ENCODE measurements at places on chromosomes 11 and 22.

GRCh38 chr11:129937592-129938238, 42.3 kb upstream of the NFRKB start:
- DNase-seq: no peak

DNA sequence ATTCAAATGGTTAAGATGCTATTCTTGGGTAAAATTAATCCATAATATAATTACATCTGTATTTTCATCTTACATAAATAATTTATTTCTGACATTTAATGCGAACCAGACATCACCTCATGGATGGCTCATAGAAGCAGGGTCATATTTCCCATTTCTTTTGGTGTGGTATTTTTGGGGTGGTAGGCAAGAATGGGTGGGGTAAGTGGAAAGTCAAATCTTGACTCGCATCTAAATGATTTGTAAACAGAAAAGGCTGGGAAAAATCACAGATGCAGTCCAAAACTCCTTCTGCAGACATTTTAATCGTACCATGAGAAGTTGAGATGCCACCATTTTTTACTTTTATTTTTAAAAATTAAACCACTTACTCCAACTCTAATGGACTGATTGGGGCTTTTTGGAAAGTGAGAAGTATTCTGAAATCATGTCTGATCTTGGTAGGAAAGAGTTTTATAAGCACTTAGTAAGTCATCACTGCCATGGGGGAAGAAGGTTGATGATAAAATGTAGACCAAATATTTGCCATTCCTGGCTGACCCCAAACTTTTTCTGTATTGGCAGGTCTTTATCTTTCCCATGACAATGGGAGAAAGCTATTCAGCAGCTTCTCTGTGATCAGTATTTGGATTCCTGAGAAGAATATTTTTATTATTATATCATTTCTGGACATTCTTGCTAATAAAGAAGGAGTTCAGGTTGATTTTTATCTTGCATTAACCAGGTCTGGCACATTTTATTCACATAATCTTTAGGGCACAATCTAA, 47.2 kb upstream of the BLID start:
- no peak for DNase-seq

- no peak for DNase-seq
Observed at GRCh38 chr11:134597452-134597851, 185.4 kb upstream of the B3GAT1 start.

DNA sequence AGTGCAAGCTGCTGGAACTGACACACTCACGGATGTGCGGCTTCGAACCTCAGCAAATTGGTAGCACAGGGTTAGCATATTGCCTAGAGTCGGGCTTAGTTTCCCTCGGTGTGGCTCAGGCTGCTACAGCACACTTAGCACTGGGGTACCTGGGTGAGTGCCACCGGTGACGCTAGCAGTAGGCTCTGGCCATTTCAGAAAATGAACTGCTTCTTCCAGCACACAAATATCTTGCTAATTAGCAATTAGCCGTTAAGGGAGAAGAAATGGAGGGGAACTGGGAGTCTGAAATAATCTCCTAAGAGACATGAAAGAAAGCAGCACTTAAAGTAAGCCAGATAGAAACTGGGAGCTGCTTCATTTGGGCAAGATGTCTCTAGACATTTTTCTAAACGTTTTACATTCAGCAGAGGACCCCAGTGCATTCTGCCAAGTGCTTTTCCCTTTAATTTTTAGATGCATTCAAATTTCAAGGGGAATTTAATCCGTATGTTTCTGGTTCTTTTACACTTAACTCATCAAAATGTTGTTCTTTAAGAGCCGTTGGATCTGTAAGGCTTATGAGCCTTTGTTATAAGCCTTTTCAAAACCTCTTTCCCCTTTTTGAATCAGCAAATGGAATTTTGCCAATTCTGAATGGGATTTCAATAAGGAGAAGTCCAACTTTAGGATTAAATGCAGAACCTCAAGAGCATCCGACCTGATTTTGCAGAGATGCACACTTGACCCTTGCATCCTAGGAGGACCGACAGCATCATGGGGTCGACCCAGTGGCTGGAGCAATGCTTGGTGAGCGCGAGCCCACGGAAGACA, 708.1 kb downstream of the NTM start:
- DNase-seq: no peak

GRCh38 chr11:2517386-2518064, 72.7 kb downstream of the KCNQ1 start:
- DNase-seq: no peak

DNA sequence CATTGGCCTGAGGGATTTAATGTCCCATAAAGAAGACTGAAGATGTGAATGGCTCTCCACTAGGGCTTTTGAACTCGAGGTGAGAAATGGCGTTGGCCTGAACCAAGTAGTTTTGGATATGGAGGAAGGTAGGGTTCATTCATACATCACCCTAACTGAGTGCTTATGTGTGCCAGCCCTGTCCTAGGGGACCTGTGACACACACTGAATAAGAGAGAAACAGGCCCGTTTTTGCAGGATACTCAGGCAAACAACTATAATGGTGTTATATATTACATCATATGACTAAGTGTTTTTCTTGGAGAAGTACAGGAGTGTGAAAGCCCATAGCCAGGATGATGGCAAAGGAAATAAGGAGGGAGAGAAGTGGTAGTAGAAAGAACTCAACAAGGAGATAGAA, 368.1 kb downstream of the TMEM135 start:
- DNase-seq: no peak

GRCh38 chr22:45866126-45866645, 110.8 kb downstream of the WNT7B start:
- no peak for DNase-seq

DNA sequence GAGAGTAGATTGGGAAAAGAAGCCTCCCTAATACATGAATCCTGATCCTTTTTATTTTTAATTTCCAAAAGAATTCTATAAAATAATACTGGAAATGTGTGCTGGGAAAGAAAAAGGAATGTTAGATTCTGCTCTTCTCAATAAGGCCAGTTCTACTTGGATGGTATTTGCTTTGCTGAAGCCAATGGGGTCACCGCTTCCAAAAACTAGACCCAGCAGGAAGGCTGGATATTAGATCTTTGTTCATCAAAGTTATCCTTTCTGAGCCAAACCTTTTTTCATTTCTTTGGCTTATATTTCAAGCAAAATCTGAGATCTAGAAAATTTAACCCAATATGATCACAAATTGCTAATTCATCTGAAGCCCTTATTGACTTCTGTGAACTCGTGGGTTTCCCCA, 41.4 kb downstream of the SCUBE2 start:
- no peak for DNase-seq

- no peak for DNase-seq
Observed at GRCh38 chr11:117902001-117902845, 25.8 kb upstream of the FXYD6 start.

DNA sequence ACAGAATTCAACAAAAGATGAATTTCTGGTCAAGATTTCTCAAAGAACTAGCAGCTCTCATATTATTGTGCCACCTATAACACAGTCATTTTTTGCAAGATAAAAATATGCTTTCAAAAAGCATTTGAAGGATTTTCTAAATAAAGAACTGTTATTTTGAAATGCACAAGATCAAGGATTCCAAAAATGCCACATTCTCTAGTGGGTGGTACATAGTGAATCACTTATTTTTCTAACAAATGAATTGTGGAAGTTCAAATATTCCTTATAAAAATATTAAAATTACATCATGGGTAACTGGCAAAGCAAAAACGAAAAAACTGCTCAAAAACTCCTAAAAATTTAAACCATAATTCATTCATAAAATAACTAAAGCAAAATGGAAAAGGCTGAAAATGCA, 2.1 kb downstream of the RNF141 start:
- no peak for DNase-seq

DNA sequence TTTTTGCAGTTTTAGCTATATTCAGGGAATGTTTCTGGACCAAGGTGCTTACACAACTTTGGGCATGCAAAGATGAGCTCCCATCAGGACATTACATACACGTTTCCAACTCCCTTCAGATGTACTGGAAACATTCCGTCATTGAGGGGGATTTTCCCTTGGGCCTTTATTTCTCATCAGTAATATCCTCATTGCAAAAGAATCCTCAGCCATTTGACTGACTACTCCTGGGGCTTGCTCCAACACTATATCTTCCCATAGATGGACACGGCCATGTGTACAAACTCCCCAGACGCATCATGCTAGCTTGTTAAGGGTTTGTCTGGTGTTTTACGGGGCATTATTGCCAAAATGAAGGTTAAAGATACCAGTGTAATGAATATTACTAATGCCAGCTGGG, 59.3 kb upstream of the NUP160 start:
- no peak for DNase-seq

DNA sequence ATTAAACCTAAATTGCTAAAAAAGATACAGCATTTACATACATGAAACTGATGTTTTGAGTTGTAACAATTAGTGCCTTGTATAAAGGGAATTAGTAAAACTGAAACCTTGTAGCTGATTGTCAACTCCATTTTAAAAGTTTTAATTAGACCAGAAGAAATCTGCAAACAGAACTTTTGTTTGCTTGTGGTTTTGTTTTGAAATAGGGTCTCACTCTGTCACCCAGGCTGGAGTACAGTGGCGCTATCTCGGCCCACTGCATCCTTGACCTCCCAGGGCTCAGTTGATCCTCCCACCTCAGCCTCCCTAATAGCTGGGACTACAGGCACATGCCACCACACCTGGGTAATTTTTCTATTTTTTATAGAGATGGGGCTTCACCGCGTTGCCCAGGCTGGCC, 86.5 kb upstream of the SLC6A5 start:
- no peak for DNase-seq

- no peak for DNase-seq
Observed at GRCh38 chr11:126500981-126501380, 145.5 kb downstream of the ST3GAL4 start.

All from activated CD4-positive, alpha-beta T cell treated with anti-CD3 and anti-CD28 coated beads, Interleukin-10, Interleukin-2, amounts not matched to agents 100 ng/mL and 50 ng/mL, durations not matched to agents 16 hours and 8 hours (primary cell).